ENCODE measurements at places on chromosomes 5 and 9.

GRCh38 chr5:129804705-129805104 is 56.8 kb downstream of the MINAR2 start:
- no peak for DNase-seq

DNA sequence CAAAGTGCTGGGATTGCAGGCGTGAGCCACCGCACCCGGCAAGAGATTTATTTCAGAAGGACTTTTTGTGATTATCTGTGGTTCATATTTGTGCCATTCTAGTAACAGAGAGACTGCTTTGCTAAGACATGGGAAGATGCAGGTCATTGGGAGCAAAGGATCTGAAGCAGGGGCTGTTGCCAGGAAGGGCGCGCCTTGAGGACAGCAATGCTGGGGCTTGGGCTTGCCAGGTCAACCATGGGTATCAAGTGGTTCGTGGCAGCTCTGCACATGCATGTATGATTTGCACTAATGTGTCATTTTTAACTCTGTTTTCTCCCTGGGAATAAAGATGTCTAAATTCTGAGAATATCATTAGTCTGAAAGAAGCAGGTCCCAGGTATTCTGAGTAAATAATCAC is 17.0 kb downstream of the ADAMTS2 start:
- no peak for DNase-seq

- no peak for DNase-seq
Observed at GRCh38 chr5:10652151-10652550, 88.3 kb downstream of the ANKRD33B start.

- DNase-seq = no peak
Observed at GRCh38 chr5:90549729-90550275, 8.8 kb upstream of the ADGRV1 start.

GRCh38 chr9:127561491-127562278 is 50.4 kb upstream of the STXBP1 start:
- DNase-seq = no peak

GRCh38 chr9:91664663-91665062 is 241.0 kb upstream of the NFIL3 start:
- DNase-seq = no peak

DNA sequence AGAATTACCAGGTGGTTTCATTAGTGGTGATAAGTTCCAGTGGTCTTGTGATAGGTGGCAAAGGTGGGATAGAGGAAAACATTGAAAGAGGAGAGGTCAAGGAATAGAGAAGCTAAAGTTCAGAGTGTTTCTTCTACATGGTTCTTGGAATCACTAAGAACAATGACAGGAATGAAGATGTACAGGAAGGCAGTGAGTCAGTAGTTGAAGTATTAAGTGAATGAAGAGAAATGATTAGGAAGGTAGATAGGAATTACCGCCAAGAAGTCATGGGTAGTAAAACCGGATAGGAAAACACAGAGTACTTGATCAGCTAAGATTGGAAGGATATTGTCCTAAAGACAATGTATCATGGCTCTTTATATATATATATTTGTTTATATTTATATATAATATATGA is 37.9 kb upstream of the RASA1 start:
- no peak for DNase-seq

DNA sequence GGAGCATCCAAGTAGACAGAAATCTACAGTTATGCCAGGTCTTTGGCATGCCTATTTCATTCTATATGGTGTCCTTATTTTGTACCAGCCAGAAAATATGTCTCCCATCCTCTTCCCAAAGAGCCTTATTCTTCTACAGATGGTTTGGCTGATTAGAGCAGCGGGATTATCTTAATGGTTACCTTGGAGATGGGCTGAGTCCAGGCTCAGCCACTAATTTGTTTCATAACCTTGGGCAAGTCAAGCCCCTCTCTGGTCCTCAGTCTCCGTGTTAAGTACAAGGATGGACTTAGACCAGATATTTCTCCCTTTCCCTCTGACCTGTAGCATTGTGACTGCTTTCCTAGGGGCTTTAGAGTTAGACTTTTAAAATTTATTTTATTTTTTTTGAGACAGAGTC is 11.1 kb upstream of the GLE1 start:
- no peak for DNase-seq

GRCh38 chr5:170499621-170500020 is 4.2 kb upstream of the KCNIP1 start:
- DNase-seq = no peak

Data from NK-92 treated with Interleukin-12 subunit alpha and Interleukin-12 subunit beta, amount 100 ng/mL, for 24 hours (cell line).